ENCODE measurements at places on chromosomes 2 and 18. TPM values are rescaled to one million over a fixed set of nuclear protein-coding genes. Genes with fewer than 3 reads are reported as not detected.

The KCNK3 gene
- 0.39 TPM for polyA plus RNA-seq

The SGPP2 gene
- polyA plus RNA-seq, result 3.2 TPM

The REG1B gene
- polyA plus RNA-seq, result not detected

The C2orf66 gene
- polyA plus RNA-seq, result not detected

The STPG4 gene
- not detected for polyA plus RNA-seq

The PID1 gene
- 2.9 TPM for polyA plus RNA-seq

The ATRAID gene
- polyA plus RNA-seq, result 123 TPM

The RIT2 gene
- polyA plus RNA-seq, result 15.9 TPM

The LRATD1 gene
- 1.2 TPM for polyA plus RNA-seq

The ITGB6 gene
- not detected for polyA plus RNA-seq

The MTCL1 gene
- 53.0 TPM for polyA plus RNA-seq

The EMILIN1 gene
- not detected for polyA plus RNA-seq

The LRRC30 gene
- polyA plus RNA-seq, result not detected

The ING5 gene
- 5.1 TPM for polyA plus RNA-seq

The SERPINB7 gene
- not detected for polyA plus RNA-seq

The OR6B2 gene
- not detected for polyA plus RNA-seq

The CHRND gene
- not detected for polyA plus RNA-seq

The LYG1 gene
- polyA plus RNA-seq, result not detected

The RESP18 gene
- 6.5 TPM for polyA plus RNA-seq

The EFR3B gene
- 4.0 TPM for polyA plus RNA-seq

The FIGN gene
- polyA plus RNA-seq, result 11.4 TPM

The CHRNG gene
- polyA plus RNA-seq, result not detected

The SP140 gene
- not detected for polyA plus RNA-seq

The GNAL gene
- 5.0 TPM for polyA plus RNA-seq

The AOX1 gene
- 5.8 TPM for polyA plus RNA-seq

The ABCG8 gene
- not detected for polyA plus RNA-seq
